Stimulated activated CD8-positive, alpha-beta memory T cell treated with anti-CD3 and anti-CD28 coated beads, Interleukin-12 subunit alpha, Interleukin-12 subunit beta, amount 100 ng/mL, for 4 hours (primary cell): ENCODE measurements at places on chromosomes 7 and 10.
A peak's percentile ranks its signal among the peaks of the same experiment; 100 is the strongest.

DNA sequence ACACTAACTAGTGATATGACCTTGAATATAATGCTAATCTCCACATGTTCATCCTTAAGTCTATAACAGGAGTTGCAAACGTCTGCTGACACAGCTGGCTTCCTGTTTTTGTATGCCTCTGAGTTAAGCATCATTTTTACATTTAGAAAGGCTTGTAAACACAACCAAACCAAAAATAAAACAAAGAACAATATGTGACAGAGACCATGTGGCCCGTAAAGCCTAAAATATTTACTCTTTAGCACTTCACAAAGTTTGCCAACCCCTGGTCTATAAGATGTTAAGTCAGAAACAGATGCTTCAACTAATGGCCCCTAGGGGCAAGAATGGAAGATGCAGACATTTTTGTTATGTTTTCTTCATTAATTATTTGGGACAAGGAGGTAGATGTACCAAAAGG is 109.3 kb downstream of the CPEB3 start:
- DNase-seq, result no peak

DNA sequence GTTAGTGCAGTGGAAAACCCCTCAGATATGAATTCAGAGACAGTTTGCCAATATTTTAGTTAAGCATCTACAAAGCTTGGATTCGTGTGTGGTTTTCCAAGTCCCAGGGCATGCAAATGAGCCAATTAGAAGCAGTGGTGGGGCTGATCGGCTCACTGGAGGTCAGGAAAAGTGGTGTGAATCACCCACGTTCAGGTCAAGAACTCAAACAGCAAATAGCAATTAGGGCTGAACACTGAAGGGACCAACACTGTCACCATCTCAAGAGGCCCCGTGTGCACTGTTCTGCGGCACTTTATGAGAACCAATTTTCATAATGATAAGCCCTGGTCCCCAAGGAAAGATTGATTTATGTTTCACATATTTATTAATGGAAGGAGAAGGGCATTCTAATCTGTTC is 68.9 kb downstream of the ADARB2 start:
- DNase-seq, result no peak

DNA sequence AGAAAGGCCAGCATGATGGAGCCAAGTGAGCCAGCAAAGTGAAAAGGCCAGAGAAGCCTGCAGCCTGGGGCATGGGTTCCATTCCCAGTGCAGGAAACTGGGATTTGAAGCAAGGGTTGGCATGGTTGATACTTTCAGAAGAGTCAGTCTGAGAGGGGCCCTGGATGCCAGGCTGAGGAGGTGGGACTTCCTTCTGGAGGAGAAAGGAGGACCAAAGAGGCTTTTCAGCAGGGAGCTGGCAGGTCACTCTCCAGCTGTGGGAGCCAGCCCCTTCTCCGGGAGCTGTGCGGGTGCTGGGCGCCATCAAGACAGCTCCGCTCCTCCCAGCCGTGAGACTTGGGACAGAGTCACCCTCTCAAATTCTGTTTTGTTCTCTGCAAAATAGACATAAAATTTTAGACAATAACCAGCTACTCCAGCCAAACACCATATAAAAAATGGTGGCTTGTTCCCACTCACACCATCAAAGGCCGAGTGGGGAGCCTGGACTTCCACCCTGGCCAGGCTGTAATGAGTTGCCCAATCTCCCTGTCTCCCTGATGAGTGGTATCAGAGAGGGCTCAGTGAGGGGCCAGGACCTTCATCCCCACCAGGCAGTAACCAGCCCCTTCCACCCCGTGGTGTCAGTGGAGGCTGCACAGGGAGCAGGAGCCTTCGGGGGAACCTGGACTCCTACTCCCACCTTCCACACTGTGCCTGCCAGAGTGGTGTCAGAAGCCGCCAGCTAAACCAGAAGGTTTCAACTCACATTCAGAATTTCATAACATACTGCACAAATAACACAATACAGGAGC is 133.6 kb upstream of the RET start:
- DNase-seq, result no peak

DNA sequence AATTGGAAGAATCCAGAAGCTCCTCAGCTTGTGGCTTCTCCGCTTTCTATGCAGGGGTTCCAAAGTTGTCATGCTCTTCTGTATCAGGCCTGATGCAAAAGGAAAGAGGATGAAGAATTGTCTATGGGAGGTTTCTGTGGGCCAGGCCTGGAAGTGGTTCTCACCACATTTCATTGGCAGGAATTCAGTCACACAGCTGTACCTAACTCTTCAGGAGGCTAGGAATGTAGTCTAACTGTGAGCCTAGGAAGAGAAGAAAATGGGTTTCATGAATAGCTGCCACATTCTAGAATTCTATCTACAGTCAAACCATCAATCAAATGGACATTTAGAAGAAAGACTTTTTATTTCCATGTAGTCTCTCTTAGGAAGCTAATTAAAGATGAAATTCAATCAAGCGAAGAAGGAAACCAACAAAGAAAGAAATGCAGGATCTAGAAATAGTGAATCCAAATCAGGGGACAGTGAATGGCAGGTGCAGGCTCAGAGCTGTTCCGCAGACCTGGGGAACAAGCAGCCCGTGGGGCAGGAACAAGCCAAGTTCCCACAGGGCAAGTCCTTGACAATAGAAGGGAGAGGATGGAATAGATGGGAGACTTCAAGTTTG is 25.4 kb upstream of the USP6NL start:
- no peak for DNase-seq

GRCh38 chr10:52121688-52122087 is 192.4 kb upstream of the DKK1 start:
- DNase-seq, result no peak

DNA sequence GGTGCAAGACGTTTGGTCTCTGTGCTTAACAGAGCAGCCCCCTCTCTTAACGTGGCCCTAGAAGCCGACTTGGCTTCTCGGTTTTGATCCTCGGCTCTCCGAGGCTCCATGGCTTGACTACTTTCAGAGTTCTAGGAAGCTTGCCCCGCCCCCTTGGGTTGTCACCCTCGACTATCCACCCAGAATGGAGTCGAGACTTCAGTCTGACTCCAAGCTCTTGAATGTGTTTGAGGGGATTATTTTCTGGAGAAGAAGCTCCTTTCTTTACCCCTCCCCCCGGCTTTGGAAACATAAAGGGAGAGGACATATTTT is 448 bp downstream of the SEC24C start:
- DNase-seq, result no peak

- DNase-seq, result no peak
These were observed 407.6 kb downstream of the AUTS2 start for GRCh38 chr7:70005891-70006260.

DNA sequence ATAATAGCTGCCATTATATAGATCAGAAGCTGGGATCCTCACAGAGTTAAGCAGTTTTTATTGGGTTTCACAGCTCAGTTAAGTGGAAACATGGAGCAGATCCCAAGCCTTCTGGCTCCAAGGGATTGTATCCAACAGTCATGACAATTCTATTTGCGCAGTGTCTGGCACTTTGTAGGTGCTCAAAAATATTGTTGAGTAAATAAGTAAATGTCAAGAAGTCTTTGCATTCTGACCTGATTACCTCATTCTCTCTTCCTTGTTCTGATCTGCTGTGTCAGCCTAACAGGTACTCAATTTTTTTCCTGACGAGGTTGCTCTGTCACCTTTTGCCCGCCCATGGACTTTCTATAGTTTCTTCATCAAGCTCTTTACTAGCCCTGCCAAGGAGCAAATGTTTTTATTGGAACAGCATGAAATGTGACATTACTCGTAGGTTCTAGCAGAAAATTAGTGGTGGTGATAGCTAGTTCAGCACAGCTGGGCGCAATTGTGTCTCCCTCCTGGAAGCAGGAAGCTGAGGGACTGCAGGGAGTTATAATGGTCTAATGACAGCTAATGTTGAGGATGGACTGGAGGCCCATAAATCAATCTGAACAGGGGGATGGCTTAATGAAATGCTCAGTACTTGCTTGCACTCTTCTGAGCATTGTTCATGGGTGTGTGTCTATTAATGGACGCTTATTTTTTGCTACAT is 680.2 kb downstream of the CCSER2 start:
- no peak for DNase-seq

DNA sequence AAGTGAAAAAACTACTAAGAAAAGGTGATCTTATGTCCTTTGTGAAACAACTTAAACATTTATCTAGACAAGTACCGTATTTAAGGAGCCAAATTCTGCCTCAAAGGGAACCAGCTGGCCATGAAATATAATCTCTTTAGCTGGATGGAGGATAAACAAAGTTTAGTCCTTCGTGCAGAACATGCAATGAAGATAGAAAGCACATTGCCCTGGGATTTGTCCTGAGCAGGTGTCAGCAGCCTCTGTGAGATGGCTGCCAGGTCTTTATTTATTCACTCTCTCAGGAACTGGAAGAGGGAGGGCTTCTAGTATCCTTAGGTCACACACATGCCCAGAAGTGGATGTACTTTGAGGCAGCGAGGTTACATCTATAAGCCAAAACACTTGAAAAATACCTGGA is 57.4 kb upstream of the CASD1 start:
- no peak for DNase-seq

- DNase-seq, result no peak
These were observed 18.5 kb upstream of the SEM1 start for GRCh38 chr7:96728139-96728538.

GRCh38 chr7:19116121-19117090 is 1.0 kb downstream of the TWIST1 start:
- no peak for DNase-seq

- peak; percentile 22 for DNase-seq
These were observed 65.7 kb downstream of the VWA2 start for GRCh38 chr10:114304571-114305421.

DNA sequence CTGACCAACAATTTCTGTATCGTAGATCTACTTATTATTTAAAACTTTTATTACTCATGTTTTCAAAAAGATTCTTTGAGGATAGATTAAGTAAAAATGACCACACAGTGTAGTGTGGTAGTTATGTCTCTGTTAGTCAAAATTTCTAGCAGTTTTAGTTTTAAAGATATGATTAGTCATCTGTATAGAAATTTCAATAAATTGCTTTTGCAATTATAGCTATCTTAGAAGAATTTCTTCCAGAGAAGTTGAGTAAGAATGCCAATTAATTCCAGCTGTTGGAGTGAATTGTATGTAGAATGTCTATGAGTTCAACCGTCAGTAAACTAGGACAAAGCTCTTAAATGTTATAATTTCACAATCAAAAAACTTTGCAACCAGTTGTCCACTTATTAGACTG is 229.7 kb downstream of the CDK14 start:
- no peak for DNase-seq

DNA sequence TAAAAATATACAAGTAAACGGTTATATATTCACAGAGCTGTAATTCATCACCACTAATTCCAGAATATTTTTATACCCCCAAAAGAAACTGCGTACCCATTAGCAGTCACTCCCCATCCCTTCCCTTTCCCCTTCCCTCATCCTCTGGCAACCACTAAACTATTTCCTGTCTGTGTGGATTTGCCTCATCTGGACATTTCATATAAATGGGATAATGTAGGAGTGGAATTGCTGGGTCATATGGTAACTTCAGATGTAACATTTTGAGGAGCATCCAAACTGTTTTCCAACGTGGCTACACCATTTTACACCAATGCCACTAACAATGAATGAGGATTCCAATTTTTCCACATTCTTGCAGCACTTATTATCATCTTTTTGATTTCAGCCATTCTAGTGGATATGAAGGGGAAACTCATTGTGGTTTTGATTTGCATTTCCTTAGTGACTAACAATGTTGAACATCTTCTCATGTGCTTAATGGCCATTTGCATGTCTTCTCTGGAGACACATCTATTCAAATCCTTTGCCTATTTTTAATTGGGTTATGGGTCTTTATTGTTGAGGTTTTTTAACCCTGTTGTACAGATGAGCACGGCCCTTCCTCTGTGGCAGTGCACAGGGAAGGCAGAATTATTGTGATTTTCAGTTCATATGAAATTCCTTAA is 79.2 kb downstream of the RBM20 start:
- no peak for DNase-seq

DNA sequence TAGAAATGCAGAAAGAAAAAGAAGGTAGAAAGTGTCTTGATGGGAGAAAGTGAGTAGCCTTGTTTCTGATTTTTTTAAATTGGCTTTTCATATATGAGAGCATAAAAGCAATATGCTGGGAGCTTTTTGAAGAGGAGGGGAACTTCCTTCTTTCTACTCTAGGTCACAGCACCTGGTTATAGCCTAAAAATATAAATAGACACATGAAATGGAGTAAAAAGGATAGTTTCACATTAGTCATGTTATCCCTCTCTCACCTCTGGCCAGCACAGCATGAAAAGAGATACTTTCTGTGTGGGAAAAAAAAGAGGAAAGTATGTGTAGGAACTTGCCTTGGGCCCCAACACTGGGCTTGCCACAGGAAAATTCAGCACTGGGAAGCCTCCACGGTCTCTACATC is 292.2 kb upstream of the ZWINT start:
- no peak for DNase-seq

DNA sequence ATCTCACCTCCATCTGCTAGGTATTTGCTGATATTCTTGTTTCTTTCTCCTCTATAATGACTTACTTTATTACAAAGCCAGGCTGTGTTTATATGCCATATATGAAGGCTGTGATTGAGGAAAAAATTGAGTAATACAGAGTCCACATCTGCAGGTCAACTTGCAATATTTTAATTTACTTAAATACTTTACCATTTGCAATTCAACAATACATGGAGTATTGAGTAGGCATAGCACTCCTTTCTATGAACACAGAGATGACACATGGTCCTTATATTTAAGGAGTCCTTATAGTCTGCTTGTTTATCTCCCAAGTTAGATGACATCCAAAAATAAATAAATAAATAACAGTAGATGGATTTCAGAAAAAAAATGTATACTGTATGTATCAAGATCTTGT is 96.4 kb downstream of the LRRC18 start:
- DNase-seq, result no peak

- DNase-seq, result no peak
These were observed 22.0 kb upstream of the GPR146 start for GRCh38 chr7:1022356-1022755.

DNA sequence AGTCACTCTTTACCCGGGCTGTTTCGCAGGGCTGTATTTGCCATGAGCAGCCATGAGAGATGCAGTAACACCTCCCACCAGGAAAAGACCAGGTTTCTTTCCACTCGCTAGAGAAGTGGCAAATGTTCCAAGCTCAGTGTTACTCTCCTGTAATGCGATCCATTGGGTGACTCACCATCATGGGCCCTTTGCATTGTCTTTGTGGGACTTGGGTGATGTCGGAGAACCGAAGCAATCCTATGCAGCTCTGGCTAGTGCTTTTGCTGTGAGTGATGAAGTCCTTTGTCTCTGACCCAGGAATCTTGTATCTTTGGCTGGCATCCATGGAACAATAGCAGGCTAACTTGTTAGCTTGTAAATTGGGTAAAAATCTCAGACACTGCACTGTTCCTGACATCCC is 40.0 kb downstream of the GHRHR start:
- DNase-seq, result no peak

GRCh38 chr10:116888380-116889055 is 39.2 kb downstream of the ENO4 start:
- DNase-seq, result no peak

DNA sequence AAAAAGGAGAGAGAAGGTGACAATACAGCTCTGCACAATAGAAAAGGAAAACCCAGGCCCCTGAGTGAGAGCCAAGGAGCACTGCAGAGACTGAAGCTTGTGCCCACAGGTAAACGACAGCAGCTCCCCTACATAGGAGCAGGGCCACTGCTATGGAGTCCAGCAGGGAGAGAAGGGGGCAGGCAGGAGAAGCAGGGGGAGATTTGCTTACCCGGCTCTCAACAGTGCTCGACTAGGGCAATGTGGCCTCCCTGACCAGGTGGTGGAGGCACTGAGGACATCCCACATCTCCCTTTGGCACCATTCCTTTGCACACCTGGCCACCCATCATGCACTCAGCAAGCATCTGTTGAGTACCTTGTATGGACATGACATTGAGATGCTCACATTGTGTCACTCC is 153.0 kb downstream of the EVX1 start:
- no peak for DNase-seq

GRCh38 chr7:40972426-40972825 is 730.5 kb downstream of the INHBA start:
- no peak for DNase-seq
